ENCODE measurements at places on chromosomes 6 and 20.

DNA sequence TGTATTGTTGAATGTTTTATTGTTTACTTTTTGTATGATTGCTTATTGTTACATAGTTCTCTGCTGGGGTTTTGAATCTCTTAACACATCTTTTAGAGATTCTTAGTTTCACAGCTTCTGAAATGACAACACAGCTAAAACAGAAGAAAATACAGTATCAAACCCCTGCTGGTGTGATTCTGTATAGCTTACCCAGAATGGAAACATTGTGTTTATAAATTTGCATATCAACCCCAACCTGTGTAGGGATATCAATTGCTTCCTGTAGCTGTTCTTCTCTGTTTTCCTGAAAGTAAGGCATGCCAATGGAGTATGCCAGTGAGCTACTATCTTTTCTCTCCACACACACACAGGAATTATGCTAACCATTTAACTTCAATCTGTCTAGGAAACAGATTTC lies 64.3 kb upstream of the ID4 start:
- no peak for DNase-seq

DNA sequence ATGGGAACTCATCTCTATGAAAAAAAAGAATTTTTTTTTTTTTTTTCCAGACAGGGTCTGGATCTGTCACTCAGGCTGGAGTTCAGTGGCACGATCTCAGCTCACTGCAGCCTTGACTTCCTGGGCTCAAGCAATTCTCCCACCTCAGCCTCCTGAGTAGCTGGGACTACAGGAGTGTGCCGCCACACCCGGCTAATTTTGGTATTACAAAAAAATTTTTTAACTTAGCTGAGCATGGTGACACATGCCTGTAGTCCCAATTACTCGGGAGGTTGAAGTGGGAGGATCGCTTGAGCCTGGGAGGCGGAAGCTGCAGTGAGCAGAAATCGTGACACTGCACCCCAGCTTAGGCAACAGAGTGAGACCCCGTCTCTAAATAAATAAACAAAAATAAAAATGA lies 7.5 kb downstream of the DEF6 start:
- DNase-seq = no peak

- peak; percentile 69 for DNase-seq
Measured at GRCh38 chr6:159853754-159854153, 37.0 kb upstream of the MAS1 start.

GRCh38 chr20:58715391-58715800 lies 22.8 kb downstream of the NPEPL1 start:
- peak; percentile 9 for DNase-seq

DNA sequence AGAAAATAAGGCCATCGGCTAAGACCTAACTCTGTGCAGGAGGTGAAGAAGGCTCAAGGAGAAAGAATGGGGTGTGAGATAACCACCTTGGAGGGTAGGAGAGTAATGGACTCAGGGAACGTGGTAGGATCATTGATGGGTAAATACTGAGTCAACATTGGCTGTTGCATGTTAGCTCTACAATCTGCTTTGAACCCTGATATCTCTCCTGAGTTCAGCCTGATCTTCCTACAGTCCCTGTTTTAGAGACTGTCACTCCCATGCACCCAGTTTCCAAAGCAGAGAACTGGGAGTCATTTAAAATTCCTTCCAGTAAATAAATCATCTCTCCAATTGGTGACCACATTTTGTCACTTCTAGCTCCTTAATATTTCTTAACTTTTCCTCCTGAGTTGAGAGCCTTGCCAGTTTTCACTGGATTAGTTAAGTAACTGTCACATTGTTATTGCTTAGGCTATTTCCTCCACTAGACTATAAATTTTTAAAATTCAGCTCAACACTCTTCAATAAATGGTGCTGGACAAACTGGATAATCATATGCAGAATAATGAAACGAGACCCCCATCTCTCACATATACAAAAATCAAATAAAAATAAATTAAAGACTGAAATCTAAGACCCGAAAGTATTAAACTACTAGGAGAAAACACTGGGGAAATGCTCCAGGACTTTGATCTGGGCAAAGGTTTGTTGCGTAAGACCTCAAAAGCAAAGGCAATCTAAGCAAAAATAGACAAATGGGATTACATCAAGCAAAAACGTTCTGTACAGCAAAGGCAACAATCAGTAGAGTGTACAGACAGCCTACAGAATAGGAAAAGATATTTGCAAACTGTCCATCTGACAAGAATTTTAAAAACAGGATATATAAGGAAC lies 138.9 kb upstream of the TMEM170B start:
- peak; percentile 31 for DNase-seq

DNA sequence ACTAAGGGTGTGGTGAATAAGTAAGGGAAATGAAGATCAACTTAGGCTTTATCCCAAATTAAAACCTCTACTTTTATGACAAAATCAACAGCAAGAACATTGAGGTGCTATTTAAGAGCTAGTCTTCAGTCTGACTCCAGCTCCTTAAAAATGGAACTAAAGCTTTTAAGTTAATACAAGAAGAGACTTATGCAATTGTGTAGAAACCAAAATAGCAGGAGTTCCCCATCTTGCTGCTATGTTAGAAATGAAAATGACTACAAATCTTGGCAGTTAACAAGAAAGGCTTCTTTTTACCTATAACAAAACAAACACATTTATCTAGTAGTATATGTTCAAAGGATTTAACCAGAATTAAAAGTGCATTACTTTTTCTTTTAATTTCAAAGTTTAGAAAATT lies 25.7 kb downstream of the HMGN3 start:
- no peak for DNase-seq

GRCh38 chr6:157020398-157020797 lies 243.2 kb downstream of the ARID1B start:
- DNase-seq = peak; percentile 50

DNA sequence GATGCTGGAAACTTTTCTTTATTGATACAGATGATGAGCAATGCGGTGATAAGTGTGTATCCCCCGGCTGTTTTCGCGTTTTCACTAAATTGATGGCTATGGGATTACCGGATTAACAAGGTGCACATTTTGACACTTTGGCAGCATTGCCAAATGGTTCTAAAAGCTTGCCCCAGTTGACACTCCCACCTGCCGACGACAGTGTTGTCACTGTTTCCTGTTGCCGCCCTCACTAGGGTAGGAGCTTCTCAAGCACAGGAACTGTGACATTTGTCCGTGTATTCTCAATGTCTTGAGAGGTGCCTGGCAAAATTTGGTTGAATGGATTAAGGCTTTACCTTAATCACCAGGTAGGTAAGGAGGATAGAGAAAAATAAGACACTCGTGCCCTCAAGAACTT lies 9.8 kb upstream of the MAPK13 start:
- no peak for DNase-seq

- no peak for DNase-seq
Measured at GRCh38 chr6:96547654-96548053, 15.3 kb upstream of the FHL5 start.

GRCh38 chr6:3227363-3228045 lies at the start of gene TUBB2B:
Gene TUBB2B (minus strand): TSS chr6:3227653. CDS start chr6:3227543, 110 bp downstream.
- DNase-seq = peak; percentile 89

DNA sequence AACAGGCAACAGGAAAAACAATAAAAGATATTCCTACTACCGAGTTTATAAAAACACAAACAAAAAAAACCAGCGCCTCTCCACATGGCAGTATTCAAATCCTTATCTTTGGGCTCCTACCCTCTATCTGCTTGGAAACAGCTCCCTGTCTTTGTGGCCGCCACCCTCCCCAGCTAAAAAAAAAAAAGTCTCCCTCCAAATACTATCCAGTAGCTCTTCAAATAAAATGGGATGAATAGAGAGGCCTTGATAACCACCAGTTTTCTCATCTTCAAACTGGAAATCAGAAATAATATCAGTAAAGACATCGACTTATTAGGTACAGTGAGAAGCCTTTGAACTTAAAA lies 96.2 kb downstream of the PSMG4 start:
- no peak for DNase-seq
